ENCODE measurements at places on chromosomes 6 and 20.

DNA sequence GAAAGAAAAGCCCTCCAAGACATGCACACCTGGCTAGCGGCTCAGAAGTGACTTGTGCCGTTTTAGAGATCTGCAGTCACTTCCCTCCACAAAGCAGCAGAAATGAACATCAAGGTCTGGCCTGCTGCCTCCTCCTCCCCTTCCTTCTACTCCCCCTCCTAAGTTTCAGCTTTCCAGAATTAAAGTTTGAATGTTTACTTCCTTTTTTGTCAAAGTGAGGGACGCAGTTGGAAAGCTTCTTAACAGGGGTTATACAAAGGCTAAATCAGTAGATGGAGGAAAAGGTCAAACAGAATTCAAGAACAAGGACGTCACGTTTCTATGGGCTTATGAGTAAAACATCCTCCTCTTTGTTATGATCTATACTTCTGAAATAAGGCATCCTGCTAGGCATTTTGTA is 227.7 kb downstream of the SLC35F1 start:
- DNase-seq, result no peak

- no peak for DNase-seq
These were observed 51.8 kb downstream of the TCP11 start for GRCh38 chr6:35089216-35089934.

DNA sequence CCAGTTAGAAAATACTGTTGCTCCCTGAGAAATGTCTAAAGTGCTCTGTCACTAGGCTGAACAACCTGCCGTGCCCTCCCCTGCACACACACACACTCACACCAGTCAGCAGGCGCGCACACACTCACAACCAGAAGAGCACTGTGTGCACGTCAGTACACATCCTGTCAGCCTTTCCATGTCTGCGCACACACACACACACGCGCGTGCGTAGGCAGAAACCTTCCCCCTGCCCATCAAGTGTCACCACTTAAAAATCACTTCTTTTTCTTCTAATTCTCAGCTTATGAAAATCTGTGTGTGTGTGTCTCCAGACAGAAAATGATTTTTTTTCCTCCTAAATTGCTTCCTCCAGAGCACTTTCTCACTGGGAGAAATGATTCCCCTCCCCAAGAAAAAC is 100.3 kb downstream of the EDN3 start:
- no peak for DNase-seq

- no peak for DNase-seq
These were observed 209.0 kb downstream of the LRFN2 start for GRCh38 chr6:40378071-40378724.

GRCh38 chr6:161434350-161434749 is 160.5 kb upstream of the AGPAT4 start:
- DNase-seq, result no peak

- DNase-seq, result no peak
These were observed 160.8 kb downstream of the C6orf58 start for GRCh38 chr6:127737768-127738167.

GRCh38 chr6:34131326-34132290 is 14.3 kb downstream of the GRM4 start:
- DNase-seq, result no peak

DNA sequence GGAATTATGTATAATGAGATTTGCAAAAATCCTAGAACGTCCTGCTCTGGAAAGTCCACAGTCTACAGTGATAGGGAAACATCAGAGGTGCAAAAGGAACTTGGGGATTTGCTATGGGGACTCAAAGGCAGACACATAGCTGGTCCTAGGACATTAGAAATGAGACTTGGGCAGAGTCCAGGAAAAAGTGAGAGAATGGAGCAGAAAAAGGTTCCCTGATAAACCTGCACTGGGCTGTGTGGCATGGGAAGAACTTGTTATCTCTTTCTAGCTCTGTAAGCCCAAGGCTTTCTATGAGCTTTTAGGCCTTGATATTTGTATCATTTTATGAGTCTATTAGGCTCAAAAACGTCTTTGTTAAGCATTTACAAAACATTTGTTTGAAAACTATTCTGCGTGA is 15.2 kb downstream of the PRND start:
- DNase-seq, result no peak

DNA sequence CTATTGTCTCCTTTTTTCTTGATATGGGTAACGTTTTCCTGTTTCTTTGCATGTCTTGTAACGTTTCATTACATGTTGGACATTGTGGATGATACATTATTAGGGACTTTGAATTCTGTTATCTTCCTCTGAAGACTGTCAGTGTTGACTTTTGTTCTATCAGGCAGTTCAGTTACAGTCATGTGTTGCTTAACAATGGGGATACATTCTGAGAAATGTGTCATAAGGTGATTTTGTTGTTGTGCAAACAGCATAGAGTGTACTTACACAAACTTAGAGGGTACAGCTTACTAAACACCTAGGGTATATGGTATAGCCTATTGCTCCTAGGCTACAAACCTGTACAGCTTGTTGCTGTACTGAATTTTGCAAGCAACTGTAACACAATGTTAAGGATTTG is 64.7 kb downstream of the AK9 start:
- DNase-seq, result no peak

DNA sequence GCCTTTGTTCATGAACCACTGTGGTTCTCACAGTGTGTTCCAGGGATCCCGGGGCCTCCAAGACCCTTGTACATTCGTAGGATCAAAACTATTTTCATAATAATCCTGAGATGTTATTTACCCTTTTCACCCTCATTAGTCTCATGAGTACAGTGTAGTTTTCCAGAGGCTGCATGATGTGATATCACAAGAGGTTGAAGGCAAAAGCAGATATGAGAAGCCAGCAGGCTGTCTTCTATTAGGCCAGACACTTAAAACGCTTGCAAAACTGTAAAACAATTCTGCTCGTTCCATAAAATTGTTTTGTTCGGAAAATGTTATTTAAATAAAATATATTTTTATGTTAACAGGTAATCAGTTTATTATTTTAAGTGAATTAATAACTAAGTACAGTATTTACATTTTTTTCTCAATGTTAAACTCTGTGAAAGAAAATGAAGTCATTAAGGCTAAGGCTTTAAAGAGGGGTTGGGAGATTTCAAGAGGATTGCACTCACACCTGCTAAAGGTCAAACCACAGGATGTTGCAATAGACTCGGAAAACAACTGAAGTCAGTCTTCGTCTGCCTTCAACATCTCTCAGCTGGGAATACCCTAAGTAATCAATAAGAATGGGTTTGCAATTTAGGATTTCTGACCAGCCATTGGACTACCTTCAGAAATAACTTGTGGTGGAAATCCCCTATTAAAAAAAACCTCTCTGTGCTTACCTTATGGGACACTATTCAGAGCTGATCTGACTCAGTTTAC is 474.2 kb downstream of the KIF16B start:
- DNase-seq, result no peak

DNA sequence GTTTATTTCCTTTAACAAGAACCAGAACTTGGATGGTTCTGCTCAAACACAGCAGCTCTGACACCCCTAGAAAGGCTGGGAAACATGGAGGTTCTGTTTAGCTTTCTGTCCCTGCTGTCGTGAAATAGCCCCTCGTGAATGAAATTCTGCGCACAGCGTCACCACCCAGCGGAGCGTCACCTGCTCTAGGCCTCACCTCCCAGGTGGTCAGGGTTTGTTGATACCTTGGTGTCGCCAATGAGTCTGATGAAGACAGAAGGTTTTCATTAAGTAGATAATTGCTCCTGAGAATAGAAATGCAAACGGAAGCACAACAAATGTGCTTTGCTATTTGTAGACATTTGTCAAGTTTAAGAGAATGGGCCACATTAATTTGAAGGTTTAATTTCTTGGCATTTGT is 135.1 kb downstream of the EDN3 start:
- no peak for DNase-seq

DNA sequence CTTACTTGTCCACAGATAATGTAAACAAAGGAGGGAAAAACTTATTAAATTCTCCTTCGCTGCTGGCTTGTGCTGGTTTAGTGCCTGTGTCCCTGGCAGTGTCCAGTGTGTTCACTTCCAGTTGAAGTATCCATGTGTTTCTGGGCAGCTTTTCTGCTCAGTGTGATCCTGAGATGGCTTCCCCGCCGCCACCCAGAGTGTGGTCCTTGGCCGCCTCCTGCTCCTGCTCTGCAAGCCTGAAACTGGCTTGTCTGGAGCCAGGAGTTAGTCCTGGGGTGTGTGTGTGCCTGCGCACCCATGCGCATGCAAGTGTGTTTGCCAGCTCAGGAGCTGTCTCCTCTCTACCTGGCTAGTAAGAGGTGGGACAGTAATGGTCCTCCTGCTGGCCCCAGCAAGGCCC is 7.2 kb downstream of the BTBD3 start:
- no peak for DNase-seq

GRCh38 chr20:8757146-8757545 is 311.7 kb upstream of the PLCB4 start:
- no peak for DNase-seq
